ENCODE measurements at places on chromosomes 7 and 10.

DNA sequence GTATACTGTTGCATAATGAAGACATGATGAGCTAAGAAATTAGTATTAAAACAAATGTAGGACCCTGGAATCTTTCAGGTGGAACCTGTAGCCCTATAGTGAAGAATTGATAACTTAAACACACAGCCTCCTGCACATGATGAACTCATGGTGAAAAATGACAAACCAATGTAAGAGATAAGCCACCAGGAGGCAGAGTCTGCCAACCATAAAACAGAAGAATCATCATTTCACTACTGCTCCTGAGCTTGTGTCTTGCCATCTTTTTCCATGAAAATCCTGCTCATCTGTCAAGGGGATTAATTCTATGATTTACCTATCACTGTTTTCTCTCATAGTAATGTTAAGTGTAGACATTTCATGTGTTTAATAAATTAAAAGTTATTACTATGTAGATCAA, 363.9 kb downstream of the MALRD1 start:
- peak; percentile 17 for DNase-seq

- DNase-seq: peak; percentile 87
Measured at GRCh38 chr10:89414146-89414878, at the start of gene IFIT5. Gene IFIT5 (plus strand): TSS chr10:89414568. CDS start chr10:89414799, 231 bp downstream.

DNA sequence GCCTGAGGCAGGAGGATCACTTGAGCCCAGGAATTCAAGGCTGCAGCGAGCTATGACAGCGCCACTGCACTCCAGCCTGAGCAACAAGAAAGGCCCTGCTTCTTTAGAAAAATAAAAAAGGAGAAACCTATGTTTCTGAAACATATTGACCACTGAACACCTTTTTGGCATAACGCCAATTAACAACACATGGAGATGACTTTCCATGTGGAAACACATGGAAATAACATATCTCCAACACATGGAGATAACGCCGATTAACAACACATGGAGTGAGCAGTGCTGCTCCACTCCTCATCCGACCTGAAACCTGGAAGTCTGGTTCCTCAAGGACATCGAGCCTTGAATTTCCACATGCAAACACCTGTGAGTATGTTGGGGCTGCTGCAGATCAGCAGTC, 126.9 kb downstream of the KCNMA1 start:
- DNase-seq: no peak

DNA sequence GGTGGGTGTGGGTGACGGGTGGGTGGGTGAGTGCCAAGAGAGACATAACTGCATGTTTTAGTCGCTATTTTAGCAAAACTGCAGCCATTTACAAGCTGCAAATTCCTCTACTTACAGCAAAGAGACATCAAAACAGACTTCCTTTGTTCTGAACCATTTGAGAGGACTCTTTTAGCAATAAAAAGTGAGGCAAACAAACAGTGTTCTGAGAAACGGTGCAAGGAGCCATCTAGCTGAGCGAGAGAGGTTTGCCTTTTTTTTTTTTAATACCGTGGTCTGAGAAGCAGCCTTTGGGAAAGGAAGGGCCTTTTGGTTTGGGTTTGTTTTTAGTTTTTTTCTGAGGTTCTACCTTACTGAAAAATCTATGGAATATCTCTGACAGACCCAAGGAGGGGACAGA, 62.9 kb downstream of the SCRN1 start:
- DNase-seq: no peak

- DNase-seq: no peak
Measured at GRCh38 chr7:29084832-29085231, 61.5 kb downstream of the CPVL start.

DNA sequence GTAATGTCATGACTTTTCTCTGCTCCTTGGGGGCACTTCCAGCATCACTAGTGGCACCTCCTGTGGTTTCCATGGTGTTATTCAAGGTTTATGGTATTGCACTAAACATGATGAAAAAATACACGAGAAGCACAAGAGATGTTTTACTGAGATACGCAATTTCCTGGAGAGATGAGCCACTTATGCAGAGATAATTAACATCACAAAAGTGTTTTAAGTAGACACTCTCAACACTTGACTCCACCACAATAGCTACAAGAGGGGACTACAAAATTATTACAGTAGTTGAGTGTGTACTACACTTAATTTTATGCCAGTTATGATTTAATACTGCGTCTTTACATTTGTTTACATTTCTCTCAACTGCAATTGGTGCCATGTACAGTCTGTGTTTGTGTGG, 906.7 kb downstream of the DNAJB9 start:
- no peak for DNase-seq

- no peak for DNase-seq
Measured at GRCh38 chr10:8583096-8583495, 528.6 kb downstream of the GATA3 start.

- DNase-seq: no peak
Measured at GRCh38 chr10:20767028-20767427, 130.1 kb downstream of the NEBL start.
